Nephron progenitor cell (in vitro differentiated cells): ENCODE measurements at places on chromosomes 4 and X.
A peak's percentile ranks its signal among the peaks of the same experiment; 100 is the strongest.

GRCh38 chr4:118774321-118774720 is 61.6 kb downstream of the SEC24D start:
- no peaks in the 10 kb centered on the region for H3K27me3 ChIP-seq
- no peak overlapping the region for H3K4me3 ChIP-seq
- H3K4me1 ChIP-seq, result no peaks in the 10 kb centered on the region
- DNase-seq, result no peak
- H3K27ac ChIP-seq, result no peak overlapping the region

DNA sequence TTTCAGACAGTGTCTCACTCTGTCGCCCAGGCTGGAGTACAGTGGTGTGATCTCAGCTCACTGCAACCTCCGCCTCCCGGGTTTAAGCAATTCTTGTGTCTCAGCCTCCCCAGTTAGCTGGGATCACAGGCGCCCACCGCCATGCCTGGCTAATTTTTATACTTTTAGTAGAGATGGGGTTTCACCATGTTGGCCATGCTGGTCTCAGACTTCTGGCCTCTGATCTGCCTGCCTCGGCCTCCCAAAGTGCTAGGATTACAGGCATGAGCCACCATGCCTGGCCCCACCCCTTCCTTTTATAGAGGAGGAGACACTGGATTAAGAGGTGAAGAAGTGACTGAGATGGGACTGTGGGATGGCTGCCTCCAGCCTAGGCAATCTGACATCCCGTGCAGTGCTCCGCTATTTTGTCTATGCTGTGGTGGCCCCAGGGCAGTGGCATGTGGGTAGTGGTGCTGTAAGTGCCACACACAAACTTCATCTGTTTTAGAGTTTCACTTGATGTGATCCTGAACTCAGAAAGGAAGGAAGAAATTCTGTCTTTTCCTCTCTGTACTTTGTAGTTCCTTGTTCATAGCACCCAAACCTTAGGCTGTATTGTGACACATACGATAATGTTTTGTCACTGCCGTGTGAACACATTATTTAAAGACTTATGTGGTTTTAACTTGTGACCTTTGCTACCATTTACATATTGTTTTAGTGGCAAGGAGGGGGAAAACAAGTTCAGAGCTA is 48.9 kb downstream of the FNIP2 start:
- H3K27ac ChIP-seq, result no peak overlapping the region
- peaks cover 18% of the 10 kb centered on the region for H3K4me1 ChIP-seq
- DNase-seq, result no peak
- H3K36me3 ChIP-seq, result no peaks in the 10 kb centered on the region
- peaks cover 7% of the 10 kb centered on the region for H3K27me3 ChIP-seq

GRCh38 chrX:86369847-86370630 is 221.8 kb downstream of the DACH2 start:
- H3K36me3 ChIP-seq, result peaks cover 21% of the 10 kb centered on the region
- no peak for DNase-seq
- no peaks in the 10 kb centered on the region for H3K27me3 ChIP-seq
- no peak overlapping the region for H3K4me3 ChIP-seq

DNA sequence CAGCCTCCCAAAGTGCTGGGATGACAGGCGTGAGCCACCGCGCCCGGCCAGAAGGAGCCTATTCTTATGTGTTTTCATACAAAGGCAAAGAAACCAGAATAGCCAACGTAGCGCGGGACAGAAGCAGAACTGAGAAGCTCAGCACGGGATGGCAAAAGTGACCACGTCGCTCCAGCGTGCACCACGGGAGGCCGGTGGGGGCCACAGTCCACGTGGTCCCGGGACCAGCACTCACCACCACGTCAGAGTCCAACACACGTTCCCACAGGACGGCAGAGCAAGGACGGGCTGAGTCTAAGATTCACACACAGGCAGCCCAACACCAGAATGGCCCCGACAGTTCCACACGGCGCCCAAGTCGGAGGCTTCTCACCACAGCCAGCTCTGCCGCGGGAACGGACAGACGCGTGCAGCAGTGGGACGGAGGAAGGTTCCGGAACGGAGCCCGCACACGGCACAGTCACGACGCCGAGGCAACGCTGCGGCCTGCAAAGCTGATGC is 18.8 kb upstream of the GTPBP6 start:
- no peak overlapping the region for H3K27ac ChIP-seq
- no peak overlapping the region for H3K4me3 ChIP-seq
- DNase-seq, result no peak
- peaks cover 5% of the 10 kb centered on the region for H3K27me3 ChIP-seq
- peaks cover 62% of the 10 kb centered on the region for H3K36me3 ChIP-seq
- no peaks in the 10 kb centered on the region for H3K4me1 ChIP-seq

GRCh38 chr4:130722361-130722760 is 1626.4 kb downstream of the C4orf33 start:
- H3K27me3 ChIP-seq, result no peaks in the 10 kb centered on the region
- no peaks in the 10 kb centered on the region for H3K4me1 ChIP-seq
- no peak for DNase-seq
- H3K27ac ChIP-seq, result no peak overlapping the region
- no peaks in the 10 kb centered on the region for H3K36me3 ChIP-seq
- no peak overlapping the region for H3K4me3 ChIP-seq

DNA sequence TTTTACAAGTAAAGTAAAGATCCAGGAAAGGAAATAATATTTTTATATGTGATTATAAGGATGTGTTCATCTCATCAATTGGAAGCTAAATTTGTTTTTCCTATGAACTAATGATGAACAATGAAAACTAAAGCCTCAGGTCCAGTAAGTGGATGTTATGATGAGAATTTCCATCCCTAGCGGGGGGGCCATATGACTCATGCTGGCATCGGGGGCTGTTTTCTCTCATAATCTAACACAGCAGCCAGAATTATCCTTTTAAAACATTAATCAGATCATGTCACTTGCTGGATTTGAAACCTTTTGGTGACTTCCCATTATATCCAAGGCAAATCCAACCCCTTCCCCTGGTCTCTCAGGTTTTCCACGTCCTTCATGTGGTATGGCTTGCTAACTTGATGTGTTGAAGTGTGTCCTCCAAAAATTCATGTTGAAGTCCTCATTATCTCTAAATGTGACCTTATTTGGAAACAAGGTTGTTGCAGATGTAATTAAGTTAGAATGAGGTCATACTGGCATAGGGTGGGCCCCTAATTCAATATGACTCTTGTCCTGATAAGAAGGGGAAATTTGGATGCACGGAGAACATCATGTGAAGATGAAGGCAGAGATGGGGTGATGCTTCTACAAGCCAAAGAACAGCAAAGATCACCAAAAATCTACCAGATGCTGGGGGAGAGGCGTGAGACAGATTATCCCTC is 96.8 kb downstream of the AKAP4 start:
- no peak overlapping the region for H3K4me3 ChIP-seq
- no peak for DNase-seq
- no peak overlapping the region for H3K27ac ChIP-seq
- no peaks in the 10 kb centered on the region for H3K36me3 ChIP-seq
- no peaks in the 10 kb centered on the region for H3K27me3 ChIP-seq

DNA sequence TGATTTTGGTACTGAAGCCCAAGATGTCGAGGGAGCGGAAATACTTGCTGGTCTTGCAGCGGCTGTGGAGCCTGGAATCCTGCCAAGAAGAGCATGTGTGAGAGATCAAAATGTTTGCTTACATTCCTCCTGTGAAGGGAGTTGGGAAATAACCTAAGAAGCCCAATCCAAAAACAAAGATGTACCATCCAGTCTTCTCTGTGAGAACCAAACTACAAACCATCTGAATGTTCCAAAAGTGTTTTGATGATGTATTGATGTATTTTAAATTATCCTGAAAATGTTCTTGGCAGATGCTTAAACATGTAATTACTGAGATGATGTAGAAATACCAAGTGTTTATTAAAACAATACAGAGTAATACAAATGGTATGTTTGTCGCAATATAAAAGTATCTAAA is 10.1 kb upstream of the ADH1A start:
- no peak overlapping the region for H3K4me3 ChIP-seq
- H3K36me3 ChIP-seq, result no peaks in the 10 kb centered on the region
- H3K4me1 ChIP-seq, result no peaks in the 10 kb centered on the region
- no peak for DNase-seq
- no peaks in the 10 kb centered on the region for H3K27me3 ChIP-seq

- peaks cover 29% of the 10 kb centered on the region for H3K4me1 ChIP-seq
- H3K27me3 ChIP-seq, result no peaks in the 10 kb centered on the region
- peak overlapping the region; percentile 7 for H3K4me3 ChIP-seq
- peak overlapping the region; percentile 70 for H3K27ac ChIP-seq
These were observed 88.6 kb upstream of the IL1RAPL1 start for GRCh38 chrX:28498658-28499057.
